ENCODE measurements at places on chromosomes 2 and 18.

DNA sequence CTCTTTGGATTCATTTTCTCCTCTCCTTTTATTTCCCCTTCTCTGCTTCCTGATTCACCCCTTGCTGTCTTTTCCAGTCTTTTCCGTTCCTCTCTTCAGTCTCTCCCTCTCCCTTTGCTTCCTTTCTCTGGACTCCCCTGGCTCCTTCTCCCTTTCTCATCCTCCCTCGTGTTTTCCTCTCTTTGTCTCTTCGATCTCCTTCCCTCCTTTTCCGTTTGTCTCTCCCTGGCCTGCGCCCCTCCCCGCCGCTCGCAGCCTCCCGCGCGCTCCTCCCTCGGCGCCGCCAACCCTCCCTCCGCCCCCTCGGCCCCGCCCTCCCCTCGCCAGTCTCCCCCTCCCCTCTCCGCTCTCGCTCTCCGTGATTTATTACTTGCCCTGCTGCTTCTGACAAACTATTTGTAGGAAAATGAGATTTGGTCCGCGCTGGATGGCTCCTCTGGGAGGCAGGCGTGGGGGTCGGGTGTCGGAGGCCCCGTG, 46.0 kb upstream of the PAX8 start:
- peak; percentile 26 for DNase-seq

GRCh38 chr2:240179941-240180666, 39.6 kb upstream of the OTOS start:
- DNase-seq, result no peak

DNA sequence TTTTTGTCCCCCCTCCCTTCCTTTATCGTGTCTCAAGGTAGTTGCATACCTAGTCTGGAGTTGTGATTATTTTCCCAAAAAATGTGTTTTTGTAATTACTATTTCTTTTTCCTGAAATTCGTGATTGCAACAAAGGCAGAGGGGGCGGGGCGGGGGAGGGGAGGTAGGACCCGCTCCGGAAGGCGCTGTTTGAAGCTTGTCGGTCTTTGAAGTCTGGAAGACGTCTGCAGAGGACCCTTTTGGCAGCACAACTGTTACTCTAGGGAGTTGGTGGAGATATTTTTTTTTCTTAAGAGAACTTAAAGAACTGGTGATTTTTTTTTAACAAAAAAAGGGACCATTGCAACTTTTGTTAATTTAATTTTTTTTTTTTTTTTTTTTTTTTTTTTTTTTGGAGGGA, 2.1 kb downstream of the SOX11 start:
- no peak for DNase-seq

DNA sequence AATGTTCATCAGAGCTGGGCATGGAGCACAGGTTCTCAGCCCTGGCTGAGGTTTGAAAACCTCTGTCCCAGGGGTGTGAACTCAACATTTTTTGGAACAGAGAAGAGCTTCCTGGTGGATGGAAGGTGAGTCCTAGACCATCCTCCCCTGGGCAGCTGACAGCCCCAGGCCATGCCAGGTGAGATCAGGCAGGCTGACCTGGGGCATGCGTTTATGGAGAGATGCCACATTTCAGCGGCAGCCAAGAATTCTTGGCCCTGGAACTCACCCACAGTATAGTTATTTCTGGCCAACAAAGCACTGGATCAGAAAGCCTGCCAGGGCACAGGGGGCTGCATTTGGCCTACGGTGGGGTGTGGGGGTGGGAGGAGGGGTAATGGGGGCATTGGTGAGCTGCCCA, 83.8 kb downstream of the EDAR start:
- DNase-seq, result no peak

DNA sequence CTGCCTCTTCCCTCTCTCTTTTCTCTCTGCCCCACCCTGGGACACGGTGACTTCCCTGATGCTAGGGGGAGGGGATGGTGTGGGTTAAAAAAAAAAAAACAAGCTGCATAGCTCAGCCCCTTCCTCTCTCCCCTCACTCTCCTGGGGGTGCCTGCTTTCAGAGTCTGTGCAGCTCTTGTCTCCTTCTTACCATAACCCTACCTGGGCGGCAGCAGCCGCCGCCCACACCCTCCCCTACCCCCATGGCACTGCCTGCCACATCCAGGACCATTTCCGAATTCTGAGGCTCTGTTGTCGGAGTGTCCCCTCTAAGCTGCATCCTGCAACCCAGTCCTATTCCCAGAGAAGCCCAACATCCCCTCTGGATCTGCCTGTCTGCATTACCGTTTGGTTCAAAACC, 16.0 kb downstream of the TTC32 start:
- no peak for DNase-seq

DNA sequence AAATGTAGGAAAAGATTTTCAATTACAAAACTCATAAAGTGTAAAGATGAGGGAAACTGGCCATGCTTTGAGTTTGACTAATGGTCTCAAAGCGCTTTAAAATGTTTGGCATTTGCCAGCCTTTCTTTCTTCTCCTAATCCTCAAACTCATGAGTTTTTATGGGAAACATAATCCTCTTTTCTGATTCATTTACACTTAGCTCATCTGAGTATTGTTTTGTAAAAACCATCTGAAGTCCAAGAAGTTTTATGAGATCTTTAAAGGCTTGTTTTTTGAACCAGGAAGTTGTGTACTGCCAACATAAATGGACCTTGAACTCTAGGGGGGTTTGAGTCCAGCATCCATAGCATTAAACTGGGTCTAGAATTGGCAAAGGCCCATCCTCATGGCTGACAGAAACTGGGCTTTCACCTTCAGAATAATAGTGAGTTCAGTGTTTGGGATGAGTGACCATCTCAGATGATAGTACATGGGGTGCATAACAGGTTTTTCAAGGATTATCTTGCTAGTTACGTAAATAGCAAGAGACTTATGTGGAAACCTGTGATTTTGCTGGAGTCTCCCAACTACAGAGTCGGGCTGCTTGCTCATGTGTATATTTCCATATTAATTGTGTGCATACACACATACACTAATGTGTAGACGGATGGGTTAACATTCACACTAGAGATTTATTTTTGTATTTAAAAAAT, 3.8 kb upstream of the LTBP1 start:
- no peak for DNase-seq

- no peak for DNase-seq
Measured at GRCh38 chr2:235383272-235383843, 110.5 kb upstream of the AGAP1 start.

DNA sequence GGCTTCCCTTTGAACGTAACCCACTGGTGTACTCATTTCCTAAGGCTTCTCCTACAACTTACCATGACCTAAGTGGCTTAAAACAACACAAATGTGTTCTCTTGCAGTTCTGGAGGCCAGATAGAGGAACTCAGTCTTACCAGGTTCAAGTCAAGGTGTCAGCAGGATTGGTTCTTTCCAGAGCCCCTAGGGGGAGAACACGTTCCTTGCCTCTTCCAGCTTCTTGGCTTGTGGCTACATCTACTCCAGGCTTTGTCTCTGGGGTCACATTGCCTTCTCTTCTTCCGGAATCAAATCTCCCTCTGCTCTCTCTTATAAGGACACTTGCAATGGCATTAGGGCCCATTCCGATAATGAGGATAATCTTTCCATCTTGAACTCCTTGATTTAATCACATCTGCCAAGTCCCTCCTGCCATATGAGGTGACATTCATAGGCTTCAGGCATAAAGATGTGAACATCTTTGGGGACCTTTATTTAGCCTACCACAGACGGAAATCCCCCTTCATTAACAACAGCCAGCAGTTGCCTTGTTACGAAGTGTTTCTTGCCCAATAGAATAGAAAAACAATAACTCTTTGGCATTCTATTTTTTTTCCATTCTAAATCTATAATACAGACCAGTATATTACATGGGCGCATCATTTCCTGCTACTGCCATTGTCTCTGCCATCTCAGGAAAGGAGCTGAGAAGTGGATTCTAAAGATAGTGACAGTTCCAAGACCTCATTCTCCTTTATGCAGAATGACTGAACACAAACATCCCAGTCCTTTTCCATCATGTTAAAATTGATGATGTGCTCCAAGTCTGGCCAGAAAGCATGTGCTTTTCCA, 362.0 kb downstream of the ZNF521 start:
- no peak for DNase-seq

- no peak for DNase-seq
Measured at GRCh38 chr18:60082790-60083189, 183.0 kb downstream of the PMAIP1 start.

- no peak for DNase-seq
Measured at GRCh38 chr2:105378276-105378840, 20.5 kb downstream of the FHL2 start.

DNA sequence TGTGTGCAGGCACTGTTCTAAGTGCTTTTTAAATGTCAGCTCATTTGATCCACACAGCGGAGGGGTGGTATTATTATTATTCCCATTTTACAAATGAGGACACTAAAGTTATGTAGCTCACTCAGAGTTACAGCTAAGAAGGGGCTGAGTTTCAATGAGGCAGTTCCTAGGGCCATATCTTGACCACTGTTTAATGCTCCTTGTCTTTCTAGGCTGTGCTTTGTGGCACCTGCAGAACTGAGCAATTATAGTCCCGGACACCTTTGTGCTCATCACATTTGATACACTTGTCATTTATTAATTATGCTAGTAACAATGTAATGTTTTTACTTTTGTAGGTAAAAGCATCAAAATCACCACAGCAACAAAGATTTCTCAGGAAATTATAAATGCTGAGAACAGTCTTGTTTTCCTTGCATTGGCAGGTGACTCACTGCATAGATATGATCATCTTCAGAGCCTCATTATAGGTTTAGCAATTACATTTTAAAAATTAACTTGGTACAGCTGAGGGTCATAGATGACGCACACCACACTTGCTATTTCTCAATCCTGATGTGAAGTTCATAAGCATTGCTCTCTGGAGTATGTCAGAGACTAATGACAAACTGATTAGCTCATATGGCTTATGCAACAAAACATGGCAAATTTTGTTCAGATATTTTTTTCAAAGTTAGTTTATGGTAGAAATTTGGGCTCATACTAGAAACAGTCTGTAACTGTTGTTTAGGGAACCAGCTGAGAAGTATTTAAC, 366.8 kb downstream of the TGIF1 start:
- no peak for DNase-seq

DNA sequence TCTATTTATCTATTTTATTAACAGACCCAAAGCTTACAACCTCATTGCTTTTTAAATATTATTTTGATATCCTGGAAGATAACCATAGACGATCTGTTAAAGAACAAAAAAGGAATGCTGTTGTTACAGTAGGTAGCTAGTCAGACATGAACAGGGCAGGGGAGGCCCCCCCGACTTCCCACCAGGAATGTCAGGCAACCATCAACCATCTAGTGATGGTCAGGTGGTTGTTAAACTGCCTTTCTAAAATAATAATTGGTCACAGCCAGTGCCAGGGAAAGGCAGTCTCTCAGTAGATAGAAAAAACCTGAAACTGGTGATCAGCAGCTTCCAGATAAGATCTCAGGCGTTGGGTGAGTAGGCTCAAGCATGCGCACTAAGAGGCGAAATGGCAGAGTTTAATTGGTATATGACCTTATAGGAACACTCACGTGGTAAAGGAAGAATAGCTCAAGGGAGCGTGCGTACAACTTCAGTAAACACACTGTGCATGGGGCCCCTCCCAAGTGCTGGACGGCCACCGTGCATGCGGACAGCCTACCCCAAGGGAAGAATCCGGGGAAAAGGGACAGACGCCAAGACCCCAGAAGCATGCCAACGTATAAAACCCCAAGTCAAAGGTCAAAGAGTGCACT, 32.5 kb upstream of the CCL20 start:
- no peak for DNase-seq

GRCh38 chr2:133223226-133223625, 345.0 kb downstream of the NCKAP5 start:
- DNase-seq, result no peak

- DNase-seq, result no peak
Measured at GRCh38 chr18:71832946-71833617, 711.1 kb downstream of the CBLN2 start.

DNA sequence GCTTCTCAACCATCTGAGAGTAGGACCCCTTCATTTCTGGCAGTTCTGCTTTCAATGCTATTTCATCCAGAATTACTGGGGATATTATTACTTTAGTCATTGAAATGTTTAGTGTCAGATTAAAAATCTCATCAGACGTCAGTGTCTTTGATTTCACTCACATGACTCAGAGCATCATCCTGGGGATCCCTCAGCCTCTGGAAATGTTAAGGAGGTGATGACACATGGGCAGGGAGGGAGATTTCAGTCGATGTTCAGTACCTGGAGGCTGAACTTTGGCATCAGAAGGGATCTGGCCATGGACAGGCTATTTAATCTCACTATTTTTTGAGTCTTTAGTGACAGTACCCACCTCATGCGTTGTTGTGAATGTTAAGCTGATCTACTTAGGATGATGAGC, 39.1 kb downstream of the OSBPL6 start:
- no peak for DNase-seq

DNA sequence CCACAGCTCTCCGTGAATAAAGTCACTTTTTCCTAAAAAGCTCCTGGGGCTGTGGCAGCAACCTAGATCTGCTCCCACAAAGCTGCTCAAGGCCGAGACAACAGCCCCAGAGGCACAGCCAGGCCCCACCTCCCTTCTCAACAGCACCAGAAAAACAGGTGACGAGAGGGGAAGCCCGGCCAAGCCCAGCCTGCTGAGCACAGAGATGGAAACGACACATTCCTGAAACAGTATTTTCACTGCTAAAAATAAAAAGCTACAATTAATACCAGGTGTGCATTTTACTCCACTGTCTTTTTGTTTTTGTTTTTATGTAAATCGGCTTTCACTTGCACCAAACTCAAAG, 199.3 kb downstream of the HDAC4 start:
- DNase-seq, result no peak

DNA sequence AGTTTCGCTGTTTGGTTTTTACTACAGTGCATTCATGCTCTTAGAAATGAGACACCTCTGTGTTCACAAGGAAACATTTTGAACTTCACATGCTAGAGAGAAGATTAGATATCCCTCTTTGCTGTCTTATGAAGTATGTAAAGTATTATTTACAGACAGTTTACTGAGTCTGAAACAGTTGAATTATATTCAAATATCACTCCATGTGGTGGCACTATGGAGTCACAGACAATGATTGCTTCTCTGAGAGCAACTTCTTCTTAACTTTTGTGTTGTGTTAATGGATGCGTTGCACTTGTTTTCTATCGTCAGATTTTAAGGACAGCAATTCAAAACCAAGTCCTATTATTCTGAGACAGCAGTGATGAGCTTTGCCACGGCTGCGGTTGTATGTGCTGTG, 823.6 kb downstream of the GALR1 start:
- no peak for DNase-seq

- no peak for DNase-seq
Measured at GRCh38 chr18:70643812-70644211, 355.0 kb downstream of the SOCS6 start.
